ENCODE measurements at places on chromosomes 13 and 19.

DNA sequence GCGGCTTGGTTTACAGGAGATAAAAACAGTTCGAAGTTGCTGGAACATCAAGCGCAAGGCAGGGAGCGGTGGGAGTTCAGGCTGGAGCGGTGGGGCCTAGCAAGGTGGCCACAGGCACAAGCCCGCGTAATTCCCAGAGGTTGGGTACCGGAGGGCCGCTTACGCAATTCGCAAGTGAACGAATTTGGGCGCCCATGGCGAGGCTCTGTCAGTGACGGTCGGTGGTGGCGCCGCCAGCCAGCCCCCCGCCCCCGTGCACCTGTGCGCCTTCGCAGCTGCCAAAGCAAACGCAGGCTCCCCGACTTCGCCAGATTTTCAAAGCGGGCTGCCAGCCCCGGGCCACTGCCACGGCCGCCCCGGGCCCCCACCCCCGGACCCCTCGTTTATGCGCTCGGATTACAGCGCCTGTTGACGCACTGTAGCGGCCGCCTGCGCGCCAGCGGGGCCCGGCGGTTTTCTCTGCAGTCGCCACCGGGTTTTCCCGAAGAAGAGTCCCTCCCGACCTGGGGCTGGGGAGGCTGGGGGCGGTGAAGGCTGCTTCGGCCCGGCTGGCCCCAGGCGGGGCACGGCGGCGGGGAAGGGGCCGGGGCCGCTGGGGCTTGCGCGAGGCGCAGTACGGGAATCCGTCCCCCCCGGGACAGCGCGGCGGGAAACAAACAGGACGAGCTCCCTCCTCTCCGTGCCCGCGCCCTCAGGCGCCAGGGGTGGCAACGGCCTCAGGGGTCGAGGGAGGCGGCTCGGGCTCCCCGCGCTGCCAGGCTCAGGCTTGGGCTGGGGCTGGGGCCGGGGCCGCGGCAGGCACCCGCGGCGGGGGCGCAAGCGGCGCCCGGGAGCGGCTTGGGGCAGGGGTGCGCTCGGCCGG lies 709 bp downstream of the N4BP2L1 start:
- peak; percentile 80 for DNase-seq

DNA sequence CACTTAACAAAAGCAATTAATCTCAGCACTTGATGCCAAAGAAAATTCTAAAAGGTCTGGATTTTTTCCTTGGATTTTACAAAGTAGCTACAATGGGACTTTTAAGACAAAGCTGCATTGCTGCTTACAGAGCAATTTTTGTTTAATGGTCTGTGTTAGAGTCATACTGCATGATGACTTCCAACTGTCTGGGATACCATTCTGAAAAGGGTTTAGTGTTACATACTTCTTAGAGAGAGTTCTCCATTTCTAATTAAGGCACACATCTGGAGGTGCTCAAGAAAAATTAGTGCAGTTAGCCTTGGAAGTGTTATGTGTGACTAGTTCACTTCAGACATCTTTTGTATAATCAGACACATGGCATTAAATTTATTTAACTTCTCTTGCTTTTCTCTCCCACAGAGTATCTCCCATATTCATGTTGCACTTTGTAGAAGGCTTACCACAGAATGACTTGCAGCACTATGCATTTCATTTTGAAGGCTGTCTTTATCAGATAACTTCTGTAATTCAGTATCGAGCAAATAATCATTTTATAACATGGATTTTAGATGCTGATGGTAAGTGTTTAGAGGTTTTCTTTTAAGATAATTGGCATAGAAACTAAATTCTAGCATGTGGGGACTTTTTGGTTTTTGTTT lies 35.1 kb downstream of the USPL1 start:
- DNase-seq = no peak

- no peak for DNase-seq
Measured at GRCh38 chr13:31930490-31930889, 101.1 kb upstream of the FRY start.

DNA sequence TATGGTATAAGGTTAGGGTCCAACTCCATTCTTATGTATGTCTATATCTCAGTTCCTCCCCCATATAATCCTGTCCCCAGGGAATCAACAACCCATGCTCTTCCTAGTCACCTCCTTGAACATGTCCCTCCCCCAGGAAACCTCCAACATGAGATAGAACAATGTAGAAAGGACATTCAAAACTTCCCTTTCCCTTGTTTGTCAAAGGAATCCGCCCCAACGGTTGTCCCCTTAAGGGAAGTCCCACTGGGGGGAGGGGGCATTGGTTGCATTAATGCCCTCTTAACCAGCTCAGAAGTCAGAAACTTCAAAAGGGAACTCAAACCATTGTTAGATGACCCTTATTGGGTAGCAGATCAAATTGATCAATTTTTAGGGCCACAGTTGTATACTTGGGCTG lies 6.8 kb upstream of the ZNF561 start:
- DNase-seq = no peak

DNA sequence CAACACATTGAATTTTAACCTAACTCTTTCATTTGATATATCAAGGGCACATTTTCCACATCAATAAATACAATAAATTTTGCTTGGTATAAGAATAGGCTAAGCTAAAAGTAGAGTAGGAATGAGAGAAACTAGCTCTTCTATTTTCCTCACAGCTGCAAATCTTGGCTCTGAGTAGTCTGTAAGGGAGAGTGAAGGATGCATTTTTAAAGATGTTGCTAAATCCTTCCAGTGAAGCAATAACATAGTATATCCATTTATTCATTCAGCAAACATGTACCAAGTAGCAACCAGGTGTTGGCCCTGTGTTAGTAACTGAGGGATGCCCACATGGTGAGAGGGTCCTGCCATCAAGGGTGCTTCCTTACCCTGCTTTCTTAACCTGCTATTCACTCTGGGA lies 799.9 kb downstream of the PCDH9 start:
- no peak for DNase-seq
